Nephron progenitor cell (in vitro differentiated cells): ENCODE measurements at places on chromosomes 5 and 9.

DNA sequence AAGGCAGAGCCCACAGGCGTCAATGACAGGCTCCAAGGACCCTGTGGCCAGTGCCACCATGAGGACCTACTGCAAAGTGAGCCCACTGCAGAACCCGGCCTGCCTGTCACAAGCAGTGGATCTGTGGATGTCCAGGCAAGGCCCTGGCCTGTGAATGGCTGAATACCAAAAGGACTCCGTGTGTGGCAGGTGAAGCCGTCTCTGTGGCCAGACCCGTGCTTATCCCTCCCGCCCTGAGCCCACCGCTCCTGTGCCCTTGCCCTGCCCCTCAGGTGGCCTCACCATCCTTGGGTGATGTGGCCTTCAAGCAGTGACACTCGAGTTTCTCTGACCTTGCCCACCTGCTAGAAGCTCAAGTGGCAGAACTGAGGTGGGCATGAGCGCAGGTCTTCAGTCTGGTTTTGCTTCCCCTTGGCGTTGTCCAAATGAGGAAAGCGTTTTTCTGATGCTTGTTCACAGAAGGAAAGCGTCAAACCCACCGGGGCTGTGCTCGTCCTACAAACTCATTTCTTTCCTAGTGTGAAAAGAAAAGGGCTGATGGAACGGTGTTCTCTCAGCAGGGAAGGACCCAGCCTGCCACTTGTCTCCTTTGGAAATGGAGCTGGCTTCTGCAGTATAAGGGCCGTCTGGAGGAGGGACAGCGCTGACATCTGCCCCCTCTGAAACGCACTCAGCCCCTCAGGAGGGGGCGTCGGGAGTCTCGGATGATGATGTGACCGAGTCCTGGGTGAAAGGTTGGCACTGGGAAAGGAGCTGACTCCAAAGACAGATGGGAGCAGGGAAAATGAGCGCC is 377.7 kb upstream of the IRX4 start:
- DNase-seq: no peak

- DNase-seq: no peak
Observed at GRCh38 chr9:121253162-121253561, 14.8 kb upstream of the GSN start.

- DNase-seq: no peak
Observed at GRCh38 chr9:80794197-80794596, 895.1 kb downstream of the TLE1 start.

GRCh38 chr5:140310434-140310833 is 7.5 kb upstream of the PFDN1 start:
- no peak for DNase-seq

GRCh38 chr9:5626727-5627634 is 1.9 kb upstream of the RIC1 start:
- no peak for DNase-seq

DNA sequence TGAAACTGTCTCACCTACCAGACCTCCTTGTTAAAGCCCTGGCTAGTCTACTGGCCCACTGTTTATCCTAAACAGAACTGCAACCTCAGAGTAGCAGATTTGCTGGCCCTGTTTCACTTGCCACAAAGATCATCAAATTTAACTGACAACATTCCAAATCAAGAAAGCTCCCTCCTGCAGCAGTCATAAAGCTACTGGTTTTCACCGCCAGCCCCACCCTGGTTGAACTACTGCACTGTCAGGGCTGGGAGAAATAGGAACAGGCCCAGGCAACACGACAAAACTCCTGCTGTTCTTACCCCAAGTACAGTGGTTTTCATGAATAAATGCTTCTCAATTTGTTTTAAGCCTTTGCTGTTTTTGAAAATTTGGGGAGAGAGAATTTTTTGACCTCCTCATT is 63.0 kb downstream of the NR6A1 start:
- no peak for DNase-seq

GRCh38 chr5:91315701-91316100 is 67.4 kb downstream of the ARRDC3 start:
- DNase-seq: no peak

- no peak for DNase-seq
Observed at GRCh38 chr9:137130176-137130755, 8.7 kb upstream of the GRIN1 start.

- no peak for DNase-seq
Observed at GRCh38 chr5:36017004-36017403, 25.8 kb upstream of the UGT3A1 start.

- no peak for DNase-seq
Observed at GRCh38 chr5:65796751-65797316, 74.8 kb downstream of the NLN start.

DNA sequence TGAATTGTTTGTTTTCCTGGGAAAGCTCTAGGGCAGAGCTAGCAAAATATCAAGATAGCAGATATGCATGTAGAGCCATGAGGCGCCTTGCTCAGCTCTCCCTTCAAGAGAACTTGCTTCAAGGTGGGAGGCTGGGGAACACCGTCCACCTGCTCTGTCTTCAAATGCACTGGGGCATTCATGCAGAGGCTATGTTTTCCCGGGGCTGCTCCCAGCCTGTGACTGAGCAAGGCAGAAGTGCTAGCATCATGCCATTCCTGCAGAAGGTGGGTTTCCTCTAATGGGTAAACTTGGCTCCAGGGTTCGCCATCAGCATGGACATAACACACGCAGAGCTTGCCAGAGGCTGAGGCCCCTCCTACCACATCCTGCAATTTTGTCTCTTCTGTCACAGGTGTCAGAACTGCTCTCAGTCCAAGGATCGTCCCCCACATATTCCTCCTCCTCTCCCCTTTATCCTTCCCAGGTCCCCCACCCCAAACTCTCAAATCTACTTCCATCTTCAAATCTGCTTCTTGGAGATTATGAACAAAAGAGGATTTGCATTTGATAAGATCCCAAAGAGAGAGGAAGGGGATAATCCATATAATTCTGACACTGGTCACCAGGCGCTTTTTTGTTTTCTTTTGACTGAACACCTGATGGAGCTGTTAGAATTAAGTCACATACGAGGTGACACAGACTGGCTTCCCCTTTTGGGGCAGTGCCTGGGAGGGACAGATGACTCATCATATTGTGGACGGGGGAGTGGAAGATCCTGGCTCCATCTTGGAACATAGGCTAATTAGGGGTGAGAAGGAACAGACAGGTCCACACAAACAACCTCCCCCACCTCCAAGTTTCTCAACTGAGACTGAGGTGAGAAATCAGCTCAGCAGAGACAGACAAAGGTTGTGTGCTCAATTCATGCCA is 85.0 kb upstream of the TAF11L2 start:
- no peak for DNase-seq

DNA sequence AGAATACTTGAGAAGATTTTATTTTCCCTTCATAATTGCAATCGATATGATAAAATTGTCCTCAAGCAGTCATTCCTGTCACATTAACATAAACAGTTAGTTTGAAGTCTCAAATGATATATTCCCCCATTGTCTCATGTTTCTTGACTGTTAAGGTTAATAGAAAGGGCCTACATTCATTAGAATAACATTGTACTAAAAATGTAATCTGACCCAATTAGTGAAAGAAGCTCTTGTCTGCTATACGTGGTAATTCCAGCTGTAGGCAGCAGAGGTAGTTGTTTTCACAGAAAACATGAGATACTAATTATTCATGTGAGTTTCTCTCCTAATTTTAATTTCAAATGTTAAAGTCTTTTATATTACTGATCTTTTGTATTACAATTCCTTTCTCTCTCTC is 25.9 kb upstream of the AP3B1 start:
- DNase-seq: no peak

DNA sequence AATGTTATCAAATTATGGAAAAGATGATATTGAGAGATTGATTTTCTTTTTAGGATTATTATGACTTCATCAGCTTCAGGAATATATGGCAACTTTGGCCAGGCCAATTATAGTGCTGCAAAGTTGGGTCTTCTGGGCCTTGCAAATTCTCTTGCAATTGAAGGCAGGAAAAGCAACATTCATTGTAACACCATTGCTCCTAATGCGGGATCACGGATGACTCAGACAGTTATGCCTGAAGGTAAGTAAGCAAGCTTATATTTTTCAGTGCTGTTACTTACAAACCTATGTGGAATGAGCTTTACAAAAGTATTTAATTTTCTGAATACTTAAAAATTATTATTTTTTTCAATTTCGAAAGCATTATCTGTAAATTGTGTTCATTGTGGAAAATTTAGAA is 26.5 kb downstream of the HSD17B4 start:
- no peak for DNase-seq

- DNase-seq: peak; percentile 30
Observed at GRCh38 chr5:123035360-123035917, 1.1 kb downstream of the PPIC start.

DNA sequence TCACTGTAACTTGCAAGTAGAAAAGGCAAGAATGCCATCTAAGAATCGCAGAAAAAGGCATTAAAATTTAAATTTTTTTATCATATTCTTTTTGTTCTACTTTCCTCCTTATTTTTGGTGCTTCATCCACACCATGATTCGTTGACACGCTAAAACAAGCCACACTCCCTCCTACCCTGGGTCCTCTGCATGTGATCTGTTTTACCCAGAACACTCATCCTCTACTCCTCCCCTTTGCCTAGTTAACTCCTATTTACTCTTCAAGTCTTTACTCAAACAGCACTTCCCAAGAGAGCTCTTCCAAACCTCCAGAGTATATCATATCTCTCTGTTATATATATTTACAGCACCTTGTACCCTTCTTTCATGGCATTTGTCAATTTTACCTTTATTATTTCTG is 61.4 kb upstream of the SRP19 start:
- DNase-seq: no peak

DNA sequence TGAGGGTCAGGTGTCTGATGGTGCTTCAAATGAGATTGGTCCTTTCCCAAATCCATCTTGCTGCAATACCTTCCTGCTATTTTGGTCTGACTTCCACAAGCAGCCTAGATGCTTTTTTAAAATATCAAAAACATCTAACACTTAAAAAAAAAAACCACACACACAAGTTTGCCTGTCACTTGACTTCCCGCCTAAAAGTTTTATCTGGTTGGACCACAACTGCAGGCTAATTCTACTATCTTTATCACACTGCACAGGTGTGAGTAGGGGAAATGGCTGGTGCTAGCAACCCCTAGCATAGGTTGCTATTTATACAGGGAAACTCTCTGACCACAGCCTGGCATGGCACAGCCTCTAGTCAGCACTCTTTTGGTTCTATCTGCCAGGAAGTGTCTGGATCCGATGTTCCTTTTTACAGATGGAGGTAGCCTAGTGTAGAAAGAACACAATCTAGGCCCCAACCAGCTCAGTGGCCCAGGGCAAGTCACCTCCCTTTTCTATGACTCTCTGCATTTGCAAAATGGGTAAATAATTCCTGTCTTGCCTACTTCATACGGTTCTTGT is at the start of gene HEMGN:
HEMGN (minus strand) TSS at position 92 of the 564 bp plus-strand sequence; CDS start at position 56, 36 bp downstream.
- no peak for DNase-seq

DNA sequence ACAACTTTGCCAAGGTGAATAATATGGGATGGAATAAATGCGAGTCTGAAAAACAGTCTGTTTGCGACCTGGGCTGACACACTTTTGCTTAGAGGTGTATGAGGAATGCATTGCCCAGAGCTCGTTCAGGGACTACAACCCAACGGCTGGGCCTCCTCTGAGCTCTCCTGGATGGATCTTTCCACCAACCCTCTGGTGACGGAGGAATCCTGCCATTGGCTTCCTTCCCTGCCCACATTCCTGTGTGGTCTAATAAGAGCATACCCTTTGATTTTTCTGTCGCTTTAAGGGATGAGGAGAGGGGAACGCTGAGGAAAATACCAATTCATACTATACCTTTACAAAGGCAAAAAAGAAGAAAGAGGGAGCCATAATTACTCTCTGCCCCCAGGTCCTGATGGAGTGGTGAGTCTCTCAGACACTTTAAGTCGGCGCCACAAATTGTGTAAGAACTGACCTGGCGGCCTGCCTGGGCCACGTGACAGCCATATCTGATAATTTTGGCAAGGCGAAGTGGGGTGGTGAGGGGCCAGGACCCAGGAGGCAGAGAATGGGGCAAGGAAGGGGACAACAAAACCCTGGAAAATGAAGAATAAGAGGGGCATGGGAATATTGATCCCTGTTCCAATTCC is 265.2 kb upstream of the MSX2 start:
- DNase-seq: no peak

- DNase-seq: no peak
Observed at GRCh38 chr5:96157077-96157780, 195.6 kb upstream of the ELL2 start.

DNA sequence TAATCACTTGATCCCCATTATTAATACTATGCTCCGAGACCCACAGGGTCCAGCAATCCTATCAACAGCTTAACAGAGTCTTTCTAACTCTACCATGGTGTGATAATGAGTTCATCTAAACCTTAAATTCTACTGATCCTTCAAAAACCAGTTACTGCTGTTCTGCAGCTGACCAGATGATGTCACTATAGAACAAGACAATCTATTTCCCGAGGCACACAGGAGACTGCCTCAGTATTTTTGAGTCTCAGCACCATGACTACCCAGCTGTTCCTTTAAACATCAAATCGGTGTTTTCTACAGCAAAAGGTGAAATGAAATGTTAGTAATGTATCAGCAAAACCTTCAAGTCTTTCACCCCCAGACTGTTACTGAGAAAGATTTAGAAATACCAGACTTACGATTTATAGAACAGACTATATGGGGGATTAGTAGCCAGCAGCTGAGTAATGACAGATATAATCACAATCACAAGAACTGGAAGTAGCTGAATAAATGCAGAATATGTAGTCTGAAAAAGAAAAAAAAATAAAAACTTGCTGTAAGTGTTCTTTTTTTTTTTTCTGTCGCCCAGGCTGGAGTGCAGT is 16.9 kb downstream of the DNAJC18 start:
- peak; percentile 34 for DNase-seq

- no peak for DNase-seq
Observed at GRCh38 chr5:146399481-146399880, 47.7 kb upstream of the TCERG1 start.

GRCh38 chr5:106097340-106097739 is 1573.4 kb downstream of the EFNA5 start:
- no peak for DNase-seq
